Activated naive CD4-positive, alpha-beta T cell treated with Interleukin-2 at 50 U/mL for 16 hours (primary cell): ENCODE measurements at places on chromosomes 6 and 20.
A peak's percentile ranks its signal among the peaks of the same experiment; 100 is the strongest.

DNA sequence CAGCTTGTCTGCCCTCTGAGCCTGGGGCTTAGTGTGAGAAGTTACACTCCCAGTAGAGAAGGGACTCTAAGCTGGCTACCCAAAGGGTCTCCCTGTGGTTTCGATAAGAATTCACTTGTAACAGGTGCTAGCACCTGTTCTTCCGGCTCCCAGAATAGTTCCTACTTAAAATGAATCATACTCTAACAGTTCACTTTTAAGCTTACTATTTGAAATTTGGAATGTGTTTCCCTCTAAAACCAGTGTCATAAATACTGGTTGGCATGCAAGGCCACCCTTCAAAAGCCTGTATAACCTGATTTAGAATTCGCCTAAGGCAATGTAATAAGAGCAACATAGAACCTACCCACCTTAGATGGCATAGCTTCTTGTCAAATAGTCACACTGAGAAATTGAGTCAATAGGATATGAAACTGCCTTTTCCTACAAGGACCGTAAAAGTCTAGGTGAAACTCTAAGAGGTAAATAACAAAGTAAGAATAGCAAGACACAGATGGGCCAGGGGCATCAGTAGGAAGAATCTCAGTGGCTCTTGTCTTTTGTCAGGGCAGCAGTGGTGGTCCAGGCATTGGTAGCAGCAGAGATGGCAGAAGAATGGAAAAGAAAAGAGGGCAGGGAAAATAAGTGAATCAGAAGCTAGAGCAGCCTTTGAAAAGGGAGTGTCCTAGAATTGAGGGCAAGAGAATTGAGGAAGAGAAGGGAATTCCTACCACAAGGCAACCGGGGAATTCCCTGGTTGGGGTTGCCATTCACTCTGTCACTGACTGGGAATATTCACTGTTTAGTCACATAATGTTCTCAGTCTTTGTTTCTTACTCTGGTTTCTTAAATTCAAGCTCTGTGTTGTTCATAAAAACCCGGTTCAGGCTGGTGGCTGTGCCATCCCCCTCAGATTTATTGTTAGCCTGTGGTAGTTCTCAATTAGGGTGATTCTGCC lies 91.5 kb downstream of the HIVEP2 start:
- no peak for DNase-seq

DNA sequence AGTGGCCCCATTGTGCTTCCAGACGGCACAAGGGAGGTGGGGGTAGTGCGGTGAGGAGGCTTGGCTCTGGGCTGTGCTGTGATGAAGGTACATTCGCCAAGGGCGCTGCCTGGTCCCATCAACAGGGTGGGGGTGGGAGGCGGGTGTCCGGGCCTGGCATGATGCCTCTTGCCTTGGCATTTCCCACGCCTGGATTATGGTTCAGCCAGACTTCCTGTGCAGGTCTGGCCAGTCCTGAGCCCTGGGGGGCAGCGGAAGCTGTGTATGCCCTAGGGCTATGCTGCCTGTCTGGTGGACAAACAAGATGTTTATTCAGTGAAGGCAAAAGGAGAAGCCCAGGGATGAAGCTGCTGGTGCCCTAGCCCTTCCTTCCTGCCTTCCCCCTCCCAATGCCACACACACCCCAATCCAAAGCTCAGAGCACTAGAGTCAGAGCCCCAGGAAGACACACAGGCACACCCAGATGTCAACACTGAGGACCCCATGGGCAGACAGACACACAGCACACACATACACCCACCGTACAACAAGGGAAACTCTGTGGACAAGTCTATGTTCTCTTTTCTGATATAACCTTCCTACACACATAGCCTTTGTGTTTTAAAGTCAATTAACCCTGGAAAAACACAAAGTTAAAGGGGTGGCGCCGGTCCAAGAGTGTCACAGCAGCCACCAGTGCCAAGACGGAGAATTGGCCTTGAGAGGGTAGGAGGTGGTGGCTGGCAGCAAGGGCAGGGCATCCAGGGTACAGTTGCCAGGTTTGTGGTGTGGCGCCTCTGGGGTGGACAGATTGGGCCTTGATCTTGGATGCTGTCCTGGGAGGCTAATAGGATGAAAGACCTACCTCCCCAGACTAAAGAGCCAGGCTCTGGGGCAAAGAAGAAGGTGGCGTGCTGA lies 54.7 kb upstream of the SAYSD1 start:
- DNase-seq: no peak

- peak; percentile 48 for DNase-seq
Observed at GRCh38 chr6:32668226-32668747, 1.8 kb upstream of the HLA-DQB1 start.

- DNase-seq: no peak
Observed at GRCh38 chr6:699319-699718, 6.4 kb upstream of the EXOC2 start.

- no peak for DNase-seq
Observed at GRCh38 chr20:50968289-50968688, 9.7 kb downstream of the MOCS3 start.

DNA sequence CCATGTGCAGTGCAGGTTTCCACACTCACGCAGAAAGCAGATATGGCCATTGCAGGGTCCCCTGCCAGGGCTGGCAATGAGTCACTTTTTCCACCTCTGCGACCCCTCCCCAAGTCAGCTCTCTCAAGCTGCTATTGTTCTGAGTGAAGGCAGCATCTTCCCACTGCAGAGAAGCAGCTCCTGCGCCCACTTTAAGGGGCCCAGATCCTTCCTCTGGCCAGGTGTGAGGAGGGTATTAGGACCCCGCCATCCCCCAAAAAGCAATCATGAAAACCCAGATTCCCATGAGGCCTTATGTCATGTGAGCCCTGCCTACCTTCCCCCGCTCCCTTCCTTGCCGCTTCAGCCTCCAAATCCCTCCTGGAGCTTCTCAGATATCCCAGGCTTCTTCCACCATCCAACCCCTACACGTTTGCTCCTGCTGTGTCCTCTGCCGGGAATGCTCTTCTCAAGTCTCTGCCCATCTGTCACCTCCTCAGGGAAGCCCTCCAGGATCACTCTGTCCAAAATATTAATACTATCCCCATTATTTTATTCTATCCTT lies 220.3 kb downstream of the NFATC2 start:
- DNase-seq: no peak

GRCh38 chr6:39339868-39340550 lies 17.5 kb upstream of the KCNK16 start:
- DNase-seq: no peak

GRCh38 chr20:3802524-3803239 lies 6.6 kb downstream of the CDC25B start:
- DNase-seq: no peak

DNA sequence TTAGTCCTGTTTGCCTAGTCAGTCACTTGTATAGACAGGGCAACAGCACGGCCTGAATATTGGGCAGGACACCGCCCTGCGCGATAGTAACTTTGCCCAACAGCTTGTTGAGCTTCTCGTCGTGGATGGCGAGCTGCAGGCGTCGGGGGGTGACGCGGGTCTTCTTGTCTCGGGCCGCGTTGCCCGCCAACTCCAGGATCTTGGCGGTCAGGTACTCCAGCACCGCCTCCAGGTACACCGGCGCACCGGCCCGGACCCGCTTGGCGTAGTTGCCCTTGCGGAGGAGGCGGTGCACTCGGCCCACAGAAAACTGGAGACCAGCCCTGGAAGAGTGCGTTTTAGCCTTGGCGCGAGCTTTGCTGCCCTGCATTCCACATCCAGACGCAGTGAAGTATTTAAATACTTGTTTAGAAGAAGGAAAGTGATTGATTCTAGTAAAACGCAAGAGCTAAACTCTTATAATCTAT lies 92.8 kb upstream of the BTN3A2 start:
- DNase-seq: peak; percentile 51

- peak; percentile 58 for DNase-seq
Observed at GRCh38 chr20:34708621-34709043, 4.5 kb downstream of the TP53INP2 start.

GRCh38 chr6:10395171-10395703 lies 19.6 kb downstream of the TFAP2A start:
- DNase-seq: no peak

DNA sequence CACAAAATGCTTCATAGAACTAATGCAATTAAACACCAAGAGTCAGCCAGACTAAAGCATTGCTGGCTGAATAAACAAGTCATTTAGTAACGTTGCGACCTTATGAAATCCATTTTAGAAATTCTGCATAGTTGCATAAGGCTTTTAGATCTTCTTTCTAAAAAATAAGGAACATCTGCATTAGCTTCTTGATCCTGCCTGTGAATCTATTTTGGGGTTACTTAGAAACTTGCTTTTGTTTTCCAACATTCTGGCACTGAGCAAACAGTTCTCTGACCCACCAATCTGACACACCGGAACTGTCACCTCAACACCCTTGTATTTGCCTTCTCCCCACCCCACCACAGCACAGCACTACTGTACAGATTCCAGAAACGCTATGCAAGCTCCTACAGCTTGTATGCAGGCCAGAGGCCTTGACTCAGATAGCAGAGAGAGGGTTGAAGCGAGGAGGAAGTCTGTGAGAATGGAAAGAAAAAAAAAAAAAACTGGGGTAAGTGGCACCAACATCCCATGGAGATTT lies 55.0 kb downstream of the KIF13A start:
- DNase-seq: no peak

DNA sequence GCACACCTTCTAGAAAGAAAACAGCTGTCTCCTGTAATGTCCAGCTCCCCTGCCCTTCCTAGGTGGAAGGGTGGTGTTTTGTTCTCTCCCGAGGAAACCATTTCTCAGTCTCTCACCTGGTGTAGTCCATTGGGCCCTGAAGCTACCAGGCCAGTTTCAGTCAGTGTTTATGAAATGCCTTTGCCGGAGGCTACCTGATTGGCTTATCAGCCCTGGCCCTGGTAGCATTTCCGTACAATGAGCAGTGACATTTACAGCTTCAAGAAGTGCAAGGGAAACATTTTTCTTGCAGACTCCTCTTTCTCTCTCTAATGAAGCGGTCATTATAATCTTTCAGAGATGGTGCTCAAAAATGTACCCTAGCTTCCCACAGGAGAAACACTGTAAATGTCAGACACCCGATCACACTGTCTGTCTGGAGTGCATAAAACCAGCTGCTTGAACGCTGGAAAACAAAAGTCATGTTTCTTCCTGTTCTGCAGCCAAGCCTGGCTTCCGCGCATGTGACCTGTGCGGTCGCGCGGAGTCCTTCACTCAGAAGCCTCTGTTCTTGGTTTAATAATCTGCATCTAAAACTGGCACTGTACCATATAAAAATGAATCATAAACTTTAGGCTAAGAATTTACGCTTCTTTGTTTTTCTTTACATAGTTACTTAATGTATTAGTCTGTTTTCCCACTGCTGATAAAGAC lies 28.4 kb upstream of the SAYSD1 start:
- peak; percentile 24 for DNase-seq

- no peak for DNase-seq
Observed at GRCh38 chr20:32894026-32894483, 35.3 kb downstream of the EFCAB8 start.

DNA sequence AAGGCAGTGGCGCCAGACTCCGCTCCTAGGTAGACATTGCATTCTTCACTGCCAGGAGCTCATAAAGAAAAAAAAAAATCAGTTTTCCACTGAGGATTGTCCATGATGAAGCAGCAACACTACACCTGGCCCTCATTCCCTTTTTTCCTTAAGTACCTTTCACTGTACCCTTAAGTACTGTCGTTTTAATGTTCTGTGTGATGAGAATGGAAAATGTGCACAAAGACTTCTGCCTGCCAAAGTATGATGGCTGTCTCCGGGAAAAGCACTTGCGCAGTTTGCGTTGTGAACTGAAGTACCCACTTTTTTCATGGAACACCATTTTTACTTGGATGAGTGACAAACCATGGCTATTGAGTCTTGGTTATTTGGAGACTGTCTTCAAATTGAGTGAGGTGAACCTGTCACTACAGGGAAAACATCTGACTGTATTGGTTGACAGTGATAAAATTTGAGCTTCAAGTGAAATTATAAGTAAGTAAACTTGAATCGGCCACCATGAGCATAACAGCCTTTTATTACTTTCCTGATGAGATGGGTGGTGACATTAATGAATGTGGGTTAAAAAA lies 104.8 kb downstream of the NCOA3 start:
- DNase-seq: no peak

DNA sequence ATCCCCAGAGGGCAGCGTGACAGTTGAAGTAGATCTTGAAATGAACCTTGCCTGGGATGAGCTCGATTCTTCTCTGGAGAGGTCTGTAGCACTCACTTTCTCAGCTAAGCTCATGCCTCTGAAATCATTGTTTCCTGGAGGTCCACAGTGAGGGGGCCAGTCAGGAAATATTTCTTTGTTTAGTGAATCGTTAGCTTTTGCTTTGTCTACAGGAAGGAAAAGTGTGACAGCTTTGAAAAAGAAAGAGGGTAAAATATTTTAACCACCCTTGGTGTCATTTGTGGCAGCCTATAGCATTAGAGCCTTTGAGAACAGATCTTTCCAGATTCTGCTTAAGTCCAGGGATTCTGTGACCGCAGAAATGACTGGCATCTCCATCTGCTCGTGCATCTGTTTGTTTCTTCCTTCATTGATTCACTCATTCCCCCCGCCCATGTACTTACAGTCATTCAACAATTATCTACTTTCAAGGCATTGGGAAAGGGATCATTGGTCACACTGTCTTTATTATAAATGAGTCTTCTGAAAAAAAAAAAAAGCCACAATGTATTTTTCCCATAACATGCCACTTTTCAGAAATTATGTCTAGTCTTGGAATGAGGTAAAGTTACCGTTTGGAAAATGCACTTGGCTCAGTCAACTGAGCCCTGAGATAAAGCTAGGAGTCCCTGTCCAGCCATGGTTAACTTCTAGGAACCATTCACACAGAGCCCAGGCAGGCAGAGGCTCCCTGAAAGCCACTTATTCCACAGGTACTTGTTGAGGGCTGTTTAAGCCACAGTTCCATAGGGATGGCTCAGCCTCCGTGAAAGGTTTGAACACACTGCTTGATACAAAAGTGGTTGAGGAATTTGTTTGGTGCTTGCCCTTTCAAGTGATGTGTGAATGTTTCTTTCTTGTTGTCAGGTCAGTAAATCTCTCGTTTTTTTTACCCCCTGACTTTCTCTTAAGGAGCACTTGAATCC lies 86.0 kb downstream of the TIAM2 start:
- no peak for DNase-seq

DNA sequence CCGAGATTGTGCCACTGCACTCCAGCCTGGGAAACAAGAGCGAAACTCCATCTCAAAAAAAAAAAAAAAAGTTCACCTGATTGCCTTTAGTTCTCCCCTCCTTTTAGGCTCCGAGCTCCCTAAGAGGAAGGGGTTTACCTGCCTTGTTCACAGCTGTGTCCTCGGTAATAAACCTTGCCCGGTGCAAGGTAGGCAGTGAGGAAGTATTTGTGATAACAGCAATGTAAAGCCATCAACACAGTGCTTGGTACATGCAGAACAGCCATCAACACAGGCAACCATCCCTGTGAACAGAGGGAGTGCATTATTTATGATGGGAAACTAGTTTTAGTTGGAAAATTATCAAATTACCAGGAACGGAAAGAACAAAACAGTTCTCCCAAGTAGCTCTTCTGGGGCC lies 1.8 kb upstream of the SPO11 start:
- no peak for DNase-seq

- peak; percentile 62 for DNase-seq
Observed at GRCh38 chr20:43915211-43916072, 790 bp downstream of the TOX2 start.
